ENCODE measurements at places on chromosomes 6 and 20. TPM values are rescaled to one million over a fixed set of nuclear protein-coding genes. Genes with fewer than 3 reads are reported as not detected.
A peak's percentile ranks its signal among the peaks of the same experiment; 100 is the strongest.

The HLA-DQA2 gene
- total RNA-seq = not detected

The HLA-E gene
- 28.1 TPM for total RNA-seq

The DPPA5 gene
- total RNA-seq = 1.2 TPM

The MYCT1 gene
- total RNA-seq = 0.09 TPM

The RSPO3 gene
- not detected for total RNA-seq

The HSPA1B gene
- 90.5 TPM for total RNA-seq

The PTP4A1 gene
- total RNA-seq = 85.9 TPM

The BPIFB2 gene
- not detected for total RNA-seq

DNA sequence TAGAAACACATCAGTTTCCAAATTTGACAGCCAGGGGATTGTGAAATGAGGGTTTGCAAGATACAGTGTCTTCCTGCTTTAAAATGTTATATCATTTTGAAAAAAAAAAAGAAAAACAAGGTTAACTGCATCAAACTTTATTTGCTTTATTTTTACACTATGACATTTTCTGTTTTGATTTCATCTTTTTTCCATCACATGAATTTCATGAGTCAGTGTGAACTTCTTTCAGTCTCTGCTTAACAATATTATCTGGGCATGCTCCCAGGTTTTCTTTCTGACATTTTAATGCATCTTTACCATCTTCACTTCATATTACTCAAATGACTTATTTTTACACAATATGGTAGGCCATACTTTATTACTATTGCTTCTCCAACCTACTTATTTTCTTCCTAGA is 1.9 kb downstream of the NCOA7 start:
- no peak for DNase-seq

GRCh38 chr20:46355778-46356177 is 47.5 kb upstream of the CDH22 start:
- no peak for DNase-seq

GRCh38 chr6:85866370-85866730 is 223.7 kb upstream of the SYNCRIP start:
- no peak for DNase-seq

- DNase-seq = no peak
Measured at GRCh38 chr6:45965792-45966191, 49.9 kb downstream of the CLIC5 start.

- DNase-seq = no peak
Measured at GRCh38 chr6:29964518-29964886, 22.2 kb downstream of the HLA-A start.

DNA sequence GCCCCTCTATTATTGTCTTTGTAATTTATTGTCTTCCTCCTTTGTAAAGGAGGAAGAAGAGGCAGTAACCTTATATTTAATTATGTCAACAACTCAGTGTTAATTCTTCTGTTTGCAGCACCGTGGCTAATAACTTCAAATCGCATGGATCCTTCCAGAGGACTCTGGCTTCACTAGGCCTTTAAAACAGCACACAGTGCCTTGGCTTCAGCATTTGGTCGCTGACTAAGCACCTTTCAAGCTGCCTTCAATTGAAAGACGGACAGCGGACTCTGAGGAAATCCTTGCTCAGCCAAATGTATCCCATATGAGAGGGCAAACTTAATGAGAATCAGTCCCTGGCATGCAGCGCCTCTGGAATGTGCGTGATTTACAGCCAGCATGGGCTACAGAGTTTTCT is 64.2 kb downstream of the SGK1 start:
- no peak for DNase-seq

DNA sequence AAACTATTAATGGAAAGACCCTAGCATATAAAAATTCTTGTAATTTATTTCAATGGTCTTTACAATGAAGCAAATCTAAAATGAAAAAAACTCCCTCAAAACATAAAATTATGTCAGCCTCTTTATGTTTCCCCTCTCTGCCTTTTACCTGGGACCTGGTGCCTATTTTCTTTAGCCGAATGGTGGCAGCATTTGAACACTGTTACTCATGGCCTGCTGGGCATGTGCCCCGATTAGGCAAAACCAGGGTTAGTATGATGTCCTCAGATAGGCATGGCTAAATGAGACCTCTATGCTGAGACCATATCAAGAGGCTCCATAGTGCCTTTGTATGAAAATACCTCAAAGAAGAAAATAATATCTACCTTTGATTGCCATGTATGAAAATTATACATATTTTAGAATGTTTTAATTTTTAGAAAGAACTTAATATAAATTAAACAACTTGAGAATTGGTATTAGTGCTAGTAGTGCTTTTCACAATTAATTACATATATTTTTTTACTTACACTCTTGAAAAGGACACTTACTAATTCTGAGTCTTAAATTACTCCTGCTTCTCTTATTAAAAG is 22.5 kb upstream of the C6orf58 start:
- DNase-seq = peak; percentile 43

GRCh38 chr20:53828088-53828681 is 234.5 kb upstream of the ZNF217 start:
- DNase-seq = no peak

- no peak for DNase-seq
Measured at GRCh38 chr6:109139109-109139508, 43.8 kb downstream of the CEP57L1 start.

DNA sequence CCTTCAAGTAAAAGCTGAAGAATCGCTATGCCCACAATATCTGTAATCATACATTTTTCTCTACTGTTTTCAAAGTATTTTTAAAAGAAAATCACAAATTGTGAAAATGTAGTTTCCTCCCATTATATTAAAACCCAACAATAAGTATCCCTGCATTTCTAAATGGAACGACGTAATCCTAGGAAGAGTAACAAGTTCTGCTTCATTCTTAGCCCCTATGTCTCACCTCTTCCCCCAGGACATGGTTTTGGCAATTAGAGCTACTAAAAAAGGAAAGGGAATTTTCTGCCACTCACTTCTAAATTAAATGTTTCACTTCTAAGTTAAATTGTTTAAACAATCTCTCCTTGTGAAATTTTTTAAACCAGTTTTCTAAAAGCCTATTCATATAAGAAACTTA is 47.4 kb downstream of the TBPL1 start:
- DNase-seq = no peak

GRCh38 chr6:38427492-38428210 is 212.1 kb downstream of the BTBD9 start:
- no peak for DNase-seq

- DNase-seq = no peak
Measured at GRCh38 chr20:57802765-57803507, 93.1 kb upstream of the PMEPA1 start.

DNA sequence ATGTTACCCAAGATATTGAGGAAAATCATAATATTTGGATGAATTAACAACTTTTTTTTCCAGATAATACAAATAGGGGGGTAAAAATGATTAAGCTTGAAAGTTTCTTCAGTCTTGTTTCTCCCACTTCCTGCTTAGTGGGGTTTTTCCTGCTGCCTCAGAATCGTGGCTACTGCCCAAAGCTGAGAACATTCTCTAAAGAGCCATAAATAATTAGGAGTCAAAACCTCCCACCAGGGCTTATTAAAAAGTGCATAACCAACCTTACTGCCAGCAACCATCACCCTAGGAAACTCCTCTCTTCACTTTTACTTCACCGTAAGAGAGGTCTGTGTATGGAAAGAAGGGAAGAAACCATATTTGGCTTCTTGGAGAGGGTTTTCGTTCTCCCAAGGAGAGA is 9.0 kb upstream of the LCA5 start:
- no peak for DNase-seq

- DNase-seq = no peak
Measured at GRCh38 chr6:167731731-167732422, 94.8 kb upstream of the AFDN start.

DNA sequence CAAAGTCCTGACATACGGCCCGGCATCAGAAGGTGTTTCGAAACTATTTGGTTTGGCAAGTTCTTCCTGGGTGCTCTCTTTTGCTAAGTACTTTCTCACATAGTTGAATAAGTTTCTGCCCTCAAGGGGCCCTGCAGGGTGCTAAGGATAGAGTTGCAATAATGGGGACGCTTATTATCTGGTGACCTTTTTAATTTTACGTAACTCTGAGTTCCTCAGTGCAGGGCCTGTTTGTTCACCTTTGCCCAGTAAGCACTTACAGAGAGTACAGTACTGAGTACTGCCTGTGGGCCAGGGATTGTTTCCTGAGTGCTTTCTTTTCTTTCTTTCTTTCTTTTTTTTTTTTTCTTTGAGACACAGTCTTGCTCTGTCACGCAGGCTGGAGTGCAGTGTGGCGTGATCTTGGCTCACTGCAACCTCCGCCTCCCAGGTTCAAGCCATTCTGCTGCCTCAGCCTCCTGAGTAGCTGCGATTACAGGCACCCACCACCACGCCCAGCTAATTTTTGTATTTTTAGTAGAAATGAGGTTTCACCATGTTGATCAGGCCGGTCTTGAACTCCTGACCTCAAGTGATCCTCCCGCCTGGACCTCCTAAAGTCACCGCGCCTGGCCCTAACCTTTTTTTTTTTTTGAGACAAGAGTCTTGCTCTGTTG is 4.5 kb upstream of the PXMP4 start:
- no peak for DNase-seq

DNA sequence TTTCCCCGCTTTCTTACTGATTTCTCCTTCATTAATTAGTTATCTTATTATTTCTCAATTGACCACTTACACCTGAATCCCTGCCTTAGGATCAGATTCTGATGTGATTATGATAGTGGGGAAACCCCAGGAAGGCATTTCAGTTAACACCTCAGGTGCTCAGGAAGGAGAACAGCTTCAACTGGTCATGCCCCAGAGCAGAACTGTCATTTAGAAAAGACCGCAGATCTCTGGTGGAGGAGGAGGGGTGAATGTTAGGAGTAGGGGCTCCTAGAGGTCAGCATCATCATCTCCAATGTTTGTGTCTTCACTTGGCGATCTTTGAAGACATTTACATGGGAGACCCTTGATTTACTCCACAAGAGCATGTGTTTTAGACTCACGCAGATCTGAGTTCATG is 44.5 kb downstream of the PROKR2 start:
- DNase-seq = no peak

- peak; percentile 88 for DNase-seq
Measured at GRCh38 chr6:4388675-4389074, 253.3 kb upstream of the ECI2 start.

DNA sequence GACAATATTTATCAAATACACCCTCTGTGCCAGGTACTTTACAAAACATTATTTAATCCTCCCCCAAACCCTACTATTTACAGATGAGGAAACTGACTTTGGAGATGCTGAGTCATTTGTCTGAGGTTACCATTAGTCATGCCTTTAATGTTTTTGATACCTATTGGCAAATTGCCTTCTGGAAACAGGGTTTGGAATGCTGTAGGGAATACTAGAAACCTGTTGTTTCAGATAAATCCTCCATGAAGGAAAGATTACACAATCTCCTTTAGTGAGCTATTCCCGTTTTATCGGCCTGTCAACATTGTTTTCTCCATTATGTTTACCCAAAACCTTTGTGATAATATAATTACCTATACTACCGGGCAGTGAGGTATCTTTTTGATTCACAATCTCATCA is 93.6 kb upstream of the ADGRF1 start:
- no peak for DNase-seq

DNA sequence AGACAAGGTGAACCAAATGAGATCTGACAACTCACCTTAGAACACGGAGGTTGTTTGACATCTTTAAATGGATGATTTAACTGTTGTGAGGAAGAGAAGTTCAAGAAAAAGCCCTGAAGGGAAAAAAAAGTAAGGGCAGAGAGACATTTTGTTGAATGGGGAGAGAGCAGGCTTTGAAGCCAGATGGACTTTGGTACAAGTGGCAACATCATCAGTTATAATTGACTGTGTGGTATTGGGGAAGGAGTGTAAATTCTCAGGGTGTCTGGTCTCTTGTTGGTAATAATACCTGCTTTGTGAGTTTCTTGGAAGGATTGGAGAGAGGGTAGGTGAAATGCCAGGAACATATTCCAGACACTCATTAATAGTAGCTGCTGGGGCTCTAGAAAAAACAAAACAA is 21.6 kb downstream of the OGFRL1 start:
- no peak for DNase-seq

DNA sequence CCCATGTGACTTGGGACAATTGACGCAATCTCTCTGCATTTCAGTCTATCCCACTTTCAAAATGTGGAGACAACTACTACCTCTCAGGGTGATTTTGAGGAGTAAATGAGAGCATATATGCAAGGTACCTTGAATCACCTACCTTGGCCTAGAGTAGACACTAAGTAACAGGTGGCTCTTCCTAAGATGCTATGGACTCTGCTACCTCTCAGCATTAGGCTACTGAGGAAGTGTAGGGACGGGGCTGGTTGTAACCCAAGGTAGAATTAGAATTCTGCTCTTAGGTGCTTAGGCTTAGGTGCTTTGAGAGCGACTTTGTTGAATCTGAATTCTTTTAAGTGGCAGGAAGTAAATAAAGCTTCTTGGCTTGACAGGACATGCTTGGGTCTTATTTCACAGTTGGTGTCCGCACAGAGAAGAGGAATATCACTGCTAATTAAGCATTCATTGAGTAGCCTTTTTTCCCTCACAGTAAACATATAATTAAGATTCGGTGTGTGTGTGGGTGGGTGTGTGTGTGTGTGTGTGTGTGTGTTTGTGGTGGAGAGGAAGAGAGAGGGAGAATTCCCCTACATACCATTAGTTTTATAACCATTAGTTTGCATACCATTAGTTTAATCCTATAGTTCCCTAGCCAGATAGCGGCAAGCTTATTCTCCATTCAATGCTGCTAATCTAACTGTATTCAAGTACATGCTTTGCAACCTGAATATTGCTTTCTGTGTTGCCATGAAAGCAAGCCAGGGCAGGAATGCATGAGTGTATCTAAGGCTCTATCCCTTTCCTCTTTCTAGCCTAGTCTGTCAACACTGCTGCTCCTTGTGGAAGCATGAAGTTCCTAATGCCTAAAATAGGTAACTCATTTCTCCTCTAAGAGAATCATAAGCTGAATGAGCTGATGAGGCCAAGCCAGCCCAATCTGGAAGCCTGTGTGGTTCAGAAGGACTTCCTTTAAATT is 112.5 kb downstream of the IPCEF1 start:
- no peak for DNase-seq

DNA sequence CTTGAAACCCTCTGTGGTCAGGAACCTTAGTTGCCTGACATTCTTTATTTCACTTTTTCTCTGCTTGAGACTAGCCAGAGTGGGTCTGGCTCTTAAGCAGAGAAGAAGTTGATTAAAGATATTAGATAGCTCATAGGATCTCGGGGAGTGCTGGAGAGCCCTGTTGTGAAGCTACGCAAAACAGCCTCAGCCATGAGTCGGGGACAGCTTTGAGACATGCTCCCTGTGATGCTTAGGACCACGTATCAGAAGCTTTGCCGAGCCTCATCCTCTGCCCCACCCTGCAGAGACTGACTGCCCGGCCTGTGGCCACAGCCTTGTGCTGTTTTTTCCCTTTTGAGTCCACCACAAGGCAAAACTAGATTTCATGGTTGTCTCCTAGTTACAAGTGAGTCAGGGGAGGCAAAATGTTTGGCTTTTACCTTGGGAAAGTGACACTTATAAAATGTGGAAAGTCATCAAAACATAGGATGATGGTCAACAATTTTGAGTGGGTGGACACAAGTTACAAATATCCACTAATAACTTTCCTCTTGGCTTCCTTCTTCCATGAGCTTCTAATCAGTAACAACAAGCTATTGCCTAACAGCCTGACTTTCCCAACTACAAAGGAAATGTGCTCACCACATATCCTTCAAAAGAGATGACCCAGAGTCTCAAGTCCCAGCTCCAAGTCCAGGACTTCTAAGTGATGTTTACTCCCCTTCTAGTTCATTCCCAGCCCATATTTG is 108.4 kb downstream of the JAG1 start:
- DNase-seq = no peak
